ENCODE measurements at places on chromosomes 3 and 15.

GRCh38 chr3:14124223-14124614 is 451 bp downstream of the CHCHD4 start:
- DNase-seq: peak; percentile 58

DNA sequence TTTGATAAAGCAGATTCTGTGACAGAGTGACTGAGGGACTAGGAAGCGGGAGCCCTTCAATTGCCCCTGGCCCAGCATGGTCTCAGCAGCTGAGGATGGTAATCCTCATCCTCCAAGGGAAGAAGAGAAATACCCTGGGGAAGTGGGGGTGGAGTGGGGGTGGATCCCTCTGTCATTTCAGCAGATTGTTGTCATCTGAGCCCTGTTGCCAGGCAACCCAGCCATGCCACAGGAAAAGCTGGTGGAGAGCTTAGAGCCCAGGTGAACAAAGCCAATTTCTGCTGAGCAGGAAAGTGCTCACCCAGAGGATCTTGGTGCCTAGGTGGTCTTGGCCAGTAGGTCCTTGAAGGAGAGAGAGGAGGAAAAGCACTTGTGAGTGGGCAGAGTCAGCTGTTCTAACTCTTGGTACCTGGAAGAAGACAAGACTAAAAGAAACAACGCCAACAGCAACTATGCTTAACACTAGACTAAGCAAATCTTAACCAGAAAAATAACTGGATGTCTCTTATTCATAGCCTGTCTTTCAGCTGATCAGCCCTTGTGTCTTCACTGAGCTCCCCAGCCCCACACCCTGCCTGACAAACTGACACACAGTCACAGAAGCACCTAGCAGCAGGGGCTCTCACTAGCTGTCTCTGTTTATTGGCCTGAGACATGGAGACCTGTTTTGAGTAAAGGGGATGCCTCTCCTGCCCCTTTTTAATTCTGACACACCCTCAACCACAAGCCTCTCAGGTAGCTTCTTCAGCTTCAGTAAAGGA is 40.1 kb upstream of the DCLK3 start:
- DNase-seq: no peak

GRCh38 chr3:169668957-169669741 is 5.6 kb upstream of the MECOM start:
- peak; percentile 45 for DNase-seq

- DNase-seq: no peak
These were observed 389.9 kb upstream of the RGMA start for GRCh38 chr15:93478947-93479346.

- DNase-seq: no peak
These were observed 308.5 kb downstream of the SV2B start for GRCh38 chr15:91408476-91409076.

GRCh38 chr3:194103505-194103904 is 32.4 kb upstream of the HES1 start:
- DNase-seq: no peak

GRCh38 chr3:127452321-127452821 is 138.2 kb downstream of the TPRA1 start:
- no peak for DNase-seq

- DNase-seq: no peak
These were observed 53.2 kb upstream of the ZNF148 start for GRCh38 chr3:125428216-125428830.

DNA sequence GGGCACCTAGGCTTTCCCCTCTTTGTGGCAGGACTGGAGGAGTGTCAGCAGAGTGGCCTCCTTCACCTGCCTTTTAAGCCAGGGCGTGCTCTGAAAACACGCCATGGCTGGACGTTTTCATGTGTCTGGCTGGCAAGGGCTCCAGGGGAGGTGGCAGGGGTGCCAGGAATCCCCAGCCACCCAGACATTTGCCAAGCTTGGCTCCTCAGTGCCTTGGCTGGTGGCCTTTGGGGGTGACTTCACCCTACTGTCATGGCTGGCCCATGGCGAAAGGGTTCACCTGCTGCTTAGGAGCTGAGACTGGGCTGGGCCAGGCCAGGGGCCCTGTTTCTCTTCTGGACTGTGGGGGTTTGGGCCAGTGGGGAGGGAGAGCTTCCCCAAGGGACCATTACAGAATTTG is 17.6 kb downstream of the KLF13 start:
- no peak for DNase-seq

GRCh38 chr3:32239307-32240158 is 1.1 kb downstream of the CMTM8 start:
- no peak for DNase-seq

DNA sequence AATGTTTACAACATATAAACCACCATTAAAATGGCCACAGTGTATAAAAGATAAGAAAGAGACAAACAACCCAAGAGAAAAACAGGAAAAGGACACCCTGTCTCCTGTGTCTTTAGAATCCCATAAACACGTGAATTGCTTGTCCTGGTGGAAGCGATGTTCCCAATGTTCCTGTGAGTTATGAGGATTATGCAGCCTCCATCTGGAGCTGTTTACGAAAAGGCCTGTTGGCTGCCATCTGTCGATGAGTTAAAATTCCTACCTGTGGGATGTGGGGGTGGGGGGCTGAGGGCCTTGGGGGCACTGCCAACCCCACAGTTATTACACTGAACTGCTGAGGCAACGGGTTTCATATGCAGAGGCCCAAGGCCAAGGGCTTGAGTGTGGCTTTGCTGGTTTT is 13.6 kb downstream of the NISCH start:
- no peak for DNase-seq

DNA sequence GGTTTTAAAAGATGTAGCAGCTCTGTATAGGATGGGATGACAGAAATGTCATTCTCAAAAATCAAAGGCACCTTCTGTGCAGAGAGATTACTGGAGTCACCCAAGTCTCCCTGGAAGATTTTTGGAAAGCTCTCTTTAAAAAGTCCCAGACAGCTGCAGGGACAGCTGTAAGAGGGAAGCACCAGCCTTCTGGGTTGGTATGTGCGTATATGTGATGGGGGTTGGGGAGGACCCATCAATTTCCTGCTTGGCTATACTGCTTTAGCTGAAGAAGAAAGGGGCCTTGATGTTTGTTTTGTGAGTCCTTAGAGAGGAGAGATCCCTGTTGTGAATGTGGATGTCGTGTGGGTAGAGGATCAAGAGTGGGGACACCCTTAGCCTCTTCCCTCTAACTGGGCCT is 5.4 kb upstream of the SEC11A start:
- no peak for DNase-seq

DNA sequence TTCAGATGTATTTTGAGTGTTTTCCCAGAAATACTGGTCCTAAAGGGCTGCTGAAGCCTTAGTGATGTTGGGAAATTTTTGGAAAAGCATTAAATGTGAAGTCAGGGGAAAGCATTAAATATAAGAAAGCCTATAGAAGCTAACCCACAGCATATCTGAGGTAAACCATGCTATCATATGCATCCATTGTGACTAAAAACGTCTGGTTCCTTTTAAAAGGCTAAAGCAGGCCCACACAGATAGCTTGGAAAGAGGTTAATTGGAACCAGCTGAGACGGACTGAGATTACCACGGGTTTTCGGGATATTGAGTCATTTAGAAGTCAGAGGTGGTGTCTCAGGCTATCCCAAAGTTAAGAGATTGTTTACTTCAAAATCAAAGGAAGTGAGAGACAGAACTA is 78.2 kb downstream of the CYP19A1 start:
- DNase-seq: no peak

DNA sequence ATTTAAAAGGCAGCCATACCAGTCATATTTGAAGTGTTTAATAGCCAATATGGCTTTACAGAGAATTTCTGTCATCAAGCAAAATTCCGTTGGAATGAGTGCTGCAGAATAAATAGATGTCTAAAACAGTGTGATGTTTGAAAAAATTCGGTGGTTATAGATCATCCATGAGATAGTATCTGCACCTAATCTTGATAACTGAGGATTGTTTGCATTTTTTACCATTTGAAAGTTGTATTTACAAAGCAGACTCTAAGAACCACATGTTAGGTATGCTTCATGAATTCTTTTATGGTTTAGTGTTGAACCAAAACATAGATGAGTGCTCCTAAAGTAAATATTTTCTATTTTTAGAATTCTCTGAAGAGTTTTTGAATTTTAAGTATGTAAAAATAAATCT is 476.1 kb downstream of the NAALADL2 start:
- no peak for DNase-seq

GRCh38 chr3:47365213-47366153 is 15.3 kb upstream of the PTPN23 start:
- no peak for DNase-seq

Data from stimulated activated CD4-positive, alpha-beta T cell treated with anti-CD3 and anti-CD28 coated beads, Interleukin-12 subunit alpha, Interleukin-12 subunit beta, amount 100 ng/mL, for 24 hours (primary cell).